Activated T-helper 1 cell treated with anti-CD3 and anti-CD28 coated beads, Interleukin-12 subunit alpha, Interleukin-12 subunit beta, Interleukin-2, Interleukin-4 antibody, amounts not matched to agents 30 ng/mL and 10 ng/mL and 1 ng/mL, durations not matched to agents 14 hours and 24 hours and 36 hours (primary cell): ENCODE measurements at places on chromosomes 4 and X.

GRCh38 chr4:130028552-130028951 lies 932.6 kb downstream of the C4orf33 start:
- no peak for DNase-seq

GRCh38 chrX:18228069-18228468 lies 7.4 kb upstream of the BEND2 start:
- no peak for DNase-seq

DNA sequence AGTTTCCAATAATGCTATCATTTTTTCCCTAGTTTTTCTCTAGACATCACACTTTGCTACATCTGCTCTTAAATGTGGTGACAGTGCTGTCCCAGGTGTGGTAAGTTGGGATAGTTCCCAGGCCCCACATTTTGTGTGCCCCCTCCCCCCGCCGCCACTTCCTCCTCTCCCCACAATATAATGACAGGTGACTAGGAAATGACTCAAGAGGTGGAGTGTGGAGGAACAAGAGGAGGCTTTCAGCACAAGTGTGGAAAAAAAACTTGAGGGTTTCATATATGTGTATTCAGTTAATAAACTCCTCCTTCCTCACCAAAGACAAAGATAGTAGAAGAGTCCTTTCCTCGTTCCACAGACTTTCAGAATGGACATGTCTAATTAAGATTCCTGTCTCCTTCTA lies 18.3 kb upstream of the IL21 start:
- DNase-seq = no peak

DNA sequence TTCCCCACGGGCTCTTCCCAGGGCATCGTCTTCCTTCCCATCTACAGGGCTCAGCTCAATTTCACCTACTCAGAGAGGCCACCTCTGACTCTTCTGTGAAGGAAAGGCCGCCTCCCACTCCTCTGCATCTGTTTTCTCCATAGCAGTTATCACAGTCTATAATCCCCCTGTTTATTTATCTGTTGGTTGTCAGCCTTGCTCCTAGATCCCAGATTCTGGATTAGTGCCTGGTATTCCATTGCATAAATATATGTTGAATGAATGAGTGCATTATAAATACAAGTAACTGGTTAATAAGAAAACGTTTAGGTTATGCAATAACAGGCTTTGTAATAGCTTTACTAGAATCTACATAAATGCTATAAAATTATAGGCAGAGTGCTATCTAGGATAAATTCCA lies 52.9 kb downstream of the NSG1 start:
- no peak for DNase-seq

- DNase-seq = no peak
Measured at GRCh38 chr4:142913461-142914030, 67.4 kb upstream of the INPP4B start.

- no peak for DNase-seq
Measured at GRCh38 chrX:43448688-43449087, 207.4 kb upstream of the MAOA start.

DNA sequence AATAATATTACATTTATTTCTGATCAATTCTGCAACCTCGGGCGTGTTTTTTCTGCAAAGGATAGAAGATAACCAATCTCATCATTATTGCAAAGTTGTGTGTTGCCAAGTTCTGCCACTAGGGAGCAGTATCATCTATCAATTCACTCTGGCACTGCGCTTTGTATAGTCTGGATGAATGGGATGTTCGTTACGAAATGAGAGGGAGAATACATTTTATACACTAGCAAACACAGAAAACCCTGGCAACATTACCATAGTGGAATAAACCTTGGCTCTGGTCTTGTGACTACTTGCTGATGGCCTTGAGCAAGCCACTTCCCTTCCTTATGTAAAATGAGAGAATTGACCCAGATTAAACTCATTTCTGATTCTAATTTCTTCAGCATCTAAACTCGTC lies 97.5 kb upstream of the ZNF518B start:
- peak; percentile 22 for DNase-seq

DNA sequence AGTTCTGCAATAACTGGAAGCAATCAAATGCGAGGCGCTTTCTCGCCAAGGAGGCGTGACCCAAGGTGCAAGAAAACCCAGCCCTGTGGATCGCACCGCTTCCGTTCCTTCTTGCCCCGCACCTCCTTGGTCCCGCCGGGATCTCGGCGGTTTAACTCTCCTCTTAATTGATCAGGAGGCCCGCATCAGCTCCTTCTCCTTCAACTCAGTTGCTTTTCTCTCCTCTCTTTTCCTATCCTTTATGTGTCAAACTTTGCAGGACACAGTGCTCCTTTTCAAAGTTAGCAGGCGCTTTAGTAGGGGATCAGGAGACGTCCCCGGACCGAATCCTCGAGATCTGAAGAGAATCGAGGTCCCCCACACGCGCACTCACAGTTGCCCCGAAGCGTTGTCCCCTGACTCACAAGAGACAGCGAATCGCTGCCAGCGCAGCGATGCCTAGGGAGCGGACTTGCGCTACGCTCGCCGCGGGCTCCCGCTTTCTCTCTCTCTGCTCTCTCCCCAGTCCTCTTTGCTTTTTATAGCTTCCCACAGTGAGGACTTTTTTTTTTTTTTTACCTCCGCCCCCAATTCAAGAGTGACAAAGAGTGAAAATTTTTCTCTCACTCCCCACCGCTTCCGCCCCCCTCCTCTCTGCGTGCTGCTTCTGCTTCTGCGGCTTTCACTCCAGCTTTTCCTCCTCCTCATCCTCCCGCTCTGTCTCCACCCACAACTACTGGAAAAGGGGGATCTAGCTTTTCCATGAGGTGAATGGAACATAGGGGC lies at the start of gene DKK2:
DKK2 (minus strand) TSS at position 495 of the 765 bp plus-strand sequence. CDS start 722 bp downstream, outside the sequence.
- DNase-seq = no peak

DNA sequence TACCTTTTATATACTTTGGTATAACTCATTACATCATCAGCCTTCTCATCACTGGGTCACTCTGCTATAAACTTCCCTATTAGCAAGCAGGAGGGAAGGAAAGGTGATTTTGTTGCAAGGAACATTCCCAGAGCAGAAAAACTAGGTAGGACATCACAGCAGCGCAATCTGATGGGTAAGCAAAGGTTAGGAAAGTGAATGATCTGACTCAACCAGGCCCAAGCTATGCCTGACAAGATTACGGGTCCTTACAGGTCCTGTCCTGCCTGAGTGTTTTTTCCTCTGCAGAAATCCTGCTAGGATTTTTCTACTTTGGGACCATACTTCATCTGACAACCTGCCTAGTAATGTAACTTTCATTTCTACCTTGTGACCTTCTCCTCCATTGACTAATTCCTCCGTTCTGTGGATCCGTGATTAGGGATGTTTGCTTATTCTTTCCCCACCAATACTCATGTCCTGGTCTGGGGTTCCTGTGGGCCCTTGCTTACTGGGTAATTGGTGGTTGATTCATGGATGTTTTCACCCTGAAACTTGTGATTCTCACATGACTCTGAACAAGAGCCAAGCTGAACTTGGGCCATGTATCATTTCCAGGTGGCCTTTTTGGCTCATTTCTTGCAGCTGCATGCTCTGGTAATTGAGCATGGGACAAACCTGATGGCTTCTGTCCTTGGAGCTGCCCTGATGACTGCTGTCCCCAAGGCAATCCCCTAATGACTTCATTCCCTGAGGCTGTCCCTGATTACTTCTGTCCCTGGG lies 111.9 kb upstream of the KIT start:
- DNase-seq = no peak

DNA sequence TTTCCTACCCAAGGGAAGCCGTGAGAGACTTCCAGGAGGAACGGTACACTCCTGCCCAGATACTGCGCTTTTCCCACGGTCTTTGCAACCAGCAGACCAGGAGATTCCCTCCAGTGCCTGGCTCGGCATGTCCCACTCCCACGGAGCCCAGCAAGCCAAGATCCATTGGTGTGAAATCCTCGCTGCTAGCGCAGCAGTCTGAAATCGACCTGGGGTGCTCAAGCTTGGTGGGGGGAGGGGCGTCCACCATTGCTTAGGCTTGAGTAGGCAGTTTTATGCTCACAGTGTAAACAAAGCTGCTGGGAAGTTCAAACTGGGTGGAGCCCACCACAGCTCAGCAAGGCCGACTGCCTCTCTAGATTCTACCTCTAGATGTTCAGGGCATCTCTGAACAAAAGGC lies 284.8 kb upstream of the FGF13 start:
- DNase-seq = no peak

- no peak for DNase-seq
Measured at GRCh38 chr4:179128299-179128698, 1686.1 kb upstream of the AGA start.

DNA sequence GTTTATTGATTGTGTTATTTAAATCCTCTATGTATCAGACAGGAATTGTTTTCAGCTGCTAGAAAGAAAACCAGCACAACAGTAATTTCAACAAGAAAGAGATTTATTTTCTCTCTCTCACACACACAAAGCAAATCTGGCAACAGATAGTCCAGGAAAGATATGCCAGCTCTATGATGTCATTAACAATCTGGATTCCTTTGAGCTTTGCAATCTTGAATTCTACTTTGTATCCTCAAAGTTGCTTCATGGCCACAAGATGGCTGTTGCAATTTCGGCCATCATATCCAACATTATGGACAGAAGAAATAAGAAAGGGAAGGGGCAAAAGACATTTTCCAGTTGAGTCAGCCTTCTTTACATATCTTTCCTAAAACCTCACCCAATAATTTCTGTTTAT lies 19.8 kb upstream of the FMR1 start:
- DNase-seq = no peak

- DNase-seq = no peak
Measured at GRCh38 chr4:64899563-64899962, 490.3 kb upstream of the TECRL start.

DNA sequence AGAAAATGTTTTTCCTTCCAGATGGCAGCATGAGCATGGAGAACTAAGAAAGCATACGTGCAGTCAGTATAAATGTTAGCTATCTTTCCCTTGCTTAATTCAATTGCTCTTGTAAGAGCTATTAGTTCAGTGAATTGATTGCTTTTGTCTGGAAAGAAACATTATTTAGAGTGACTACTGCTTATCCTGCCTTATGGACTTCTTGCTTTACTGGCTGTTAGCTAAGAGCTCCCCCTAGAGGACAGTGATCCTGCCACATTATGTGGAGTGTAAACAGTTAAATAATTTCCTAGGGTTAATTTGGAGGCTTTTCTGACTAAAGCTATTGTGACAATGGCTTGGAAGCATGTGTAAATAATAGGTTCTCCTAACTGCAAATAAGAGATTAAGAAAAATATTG lies 1402.4 kb downstream of the FAM133A start:
- DNase-seq = no peak

DNA sequence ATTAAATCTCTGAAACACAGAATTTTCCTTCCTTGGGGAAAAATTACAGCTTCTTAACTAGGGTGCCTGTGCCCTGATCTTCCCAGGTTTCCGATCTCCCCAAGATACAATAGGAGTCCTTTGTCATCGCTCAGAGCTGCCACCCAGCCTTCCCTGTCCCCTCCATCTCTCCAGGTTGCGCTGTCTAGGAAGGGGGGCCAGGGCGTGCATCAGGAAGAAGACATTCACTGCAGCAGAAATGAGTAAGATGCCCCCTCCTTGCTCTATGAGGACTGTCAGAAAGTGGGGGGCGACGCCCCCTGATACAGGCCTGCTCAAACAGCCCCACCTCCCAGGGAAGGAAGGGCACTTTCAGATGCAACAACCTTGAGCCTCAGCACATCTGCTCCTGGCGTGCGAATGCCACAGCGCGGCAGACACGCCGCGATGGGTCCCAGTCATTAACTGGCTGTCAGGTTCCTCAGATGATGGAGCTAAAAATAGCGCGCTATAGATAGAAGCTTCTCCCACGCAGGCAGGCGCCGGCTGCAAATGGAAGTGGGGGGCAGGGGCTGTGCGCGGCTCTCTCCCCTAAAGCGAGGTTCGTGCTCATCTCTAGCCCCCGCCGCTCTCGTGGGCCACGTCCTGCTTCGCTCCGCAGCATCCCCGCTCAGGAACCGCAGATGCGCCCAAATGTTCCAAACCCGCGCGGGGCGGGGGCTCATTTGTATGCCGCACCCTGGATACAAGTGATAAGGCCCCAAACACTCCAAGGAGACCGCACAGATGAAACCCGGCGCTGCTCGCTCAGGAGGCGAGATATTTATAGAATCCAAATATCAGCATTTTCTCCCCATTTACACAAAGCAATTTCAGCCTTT lies 57.6 kb upstream of the LGI2 start:
- no peak for DNase-seq

DNA sequence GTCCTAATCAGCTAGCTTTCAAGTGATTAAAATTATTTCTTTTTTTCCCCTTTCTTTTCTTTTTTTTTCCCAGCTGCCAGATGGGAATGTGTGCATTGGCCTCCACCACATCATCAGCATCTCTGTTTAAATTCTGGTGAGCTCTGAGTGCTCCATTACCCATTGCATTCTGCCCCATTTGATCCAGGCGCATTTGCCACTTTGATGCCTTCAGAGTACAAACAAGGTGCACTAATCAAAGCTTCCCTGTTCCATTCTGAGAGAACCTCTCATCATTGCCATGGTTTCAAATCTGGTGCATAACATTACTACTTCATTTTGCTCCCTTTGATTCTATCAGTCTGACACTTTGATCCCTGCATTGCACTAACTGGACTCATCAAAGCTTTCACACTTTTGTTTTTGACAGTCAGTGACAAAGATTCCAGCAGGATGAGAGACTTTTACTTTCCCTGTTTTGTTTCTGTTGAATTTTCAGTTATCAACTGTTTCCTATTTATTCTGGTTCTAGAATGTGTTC lies 238.8 kb upstream of the PCDH10 start:
- DNase-seq = no peak

DNA sequence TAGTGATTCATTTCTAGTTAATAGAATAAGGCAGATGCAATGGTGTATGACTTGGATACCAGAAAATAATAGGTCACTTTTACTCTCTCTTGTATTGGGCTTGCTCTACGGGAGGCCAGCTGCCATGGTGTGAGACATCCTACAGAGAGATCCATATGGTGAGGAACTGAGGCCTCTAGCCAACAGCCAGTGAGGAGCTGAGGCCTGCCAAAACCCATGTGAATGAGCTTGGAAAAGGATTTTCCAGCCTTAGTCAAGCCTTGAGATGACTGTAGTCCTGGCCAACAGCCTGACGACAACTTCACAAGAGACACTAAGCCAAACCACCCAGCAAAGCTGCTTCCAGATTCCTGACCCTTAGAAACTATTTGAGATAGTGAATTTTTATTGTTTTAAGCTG lies 1300.2 kb downstream of the RAPGEF2 start:
- DNase-seq = no peak
